ENCODE measurements at places on chromosomes 12 and 14. TPM values are rescaled to one million over a fixed set of nuclear protein-coding genes. Genes with fewer than 3 reads are reported as not detected.

Gene PDE3A
- total RNA-seq: 0.61 TPM

Gene CCDC196
- total RNA-seq: not detected

Gene C14orf180
- not detected for total RNA-seq

Gene GALNT4
- 14.3 TPM for total RNA-seq

DNA sequence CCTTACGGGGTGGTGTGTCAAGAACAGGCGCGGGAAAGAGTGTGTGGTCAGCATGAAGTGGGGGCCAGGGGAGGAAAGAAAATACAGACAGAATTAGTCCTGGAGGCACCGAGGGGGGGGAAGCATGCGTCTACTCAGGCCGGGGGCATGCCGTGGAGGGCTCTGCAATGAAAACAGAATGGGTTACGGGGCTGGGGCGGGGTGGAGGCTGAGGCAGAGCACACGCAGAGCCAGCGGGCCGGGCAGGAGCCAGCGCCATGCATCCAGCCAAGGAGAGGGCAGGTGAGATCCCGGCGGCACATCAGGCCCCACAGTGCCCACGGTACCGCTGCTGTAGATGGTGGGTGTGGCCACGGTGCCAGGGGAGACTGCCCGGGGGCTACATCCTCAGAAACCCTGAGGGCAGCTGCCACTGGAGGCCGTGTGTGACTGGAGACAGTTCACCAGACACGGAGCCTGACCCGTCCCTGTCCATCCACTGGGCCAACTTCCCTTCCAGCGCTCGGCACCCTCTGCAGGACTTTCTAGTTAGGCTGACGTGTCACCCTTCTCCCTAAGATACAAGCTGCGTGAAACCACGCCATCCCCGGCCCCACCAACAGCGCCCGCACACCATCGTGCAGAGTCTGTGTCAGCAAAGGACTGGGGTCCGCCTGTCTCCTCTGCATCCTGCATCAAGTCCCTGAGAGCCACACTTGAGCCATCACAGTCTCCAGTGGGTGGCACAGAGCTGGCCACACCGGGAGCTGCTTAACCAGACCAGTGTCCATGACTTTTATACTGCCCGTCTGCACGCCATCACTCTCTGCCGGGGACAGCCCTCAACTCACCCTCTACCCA lies 87.4 kb downstream of the PIWIL1 start:
- no peak for DNase-seq

DNA sequence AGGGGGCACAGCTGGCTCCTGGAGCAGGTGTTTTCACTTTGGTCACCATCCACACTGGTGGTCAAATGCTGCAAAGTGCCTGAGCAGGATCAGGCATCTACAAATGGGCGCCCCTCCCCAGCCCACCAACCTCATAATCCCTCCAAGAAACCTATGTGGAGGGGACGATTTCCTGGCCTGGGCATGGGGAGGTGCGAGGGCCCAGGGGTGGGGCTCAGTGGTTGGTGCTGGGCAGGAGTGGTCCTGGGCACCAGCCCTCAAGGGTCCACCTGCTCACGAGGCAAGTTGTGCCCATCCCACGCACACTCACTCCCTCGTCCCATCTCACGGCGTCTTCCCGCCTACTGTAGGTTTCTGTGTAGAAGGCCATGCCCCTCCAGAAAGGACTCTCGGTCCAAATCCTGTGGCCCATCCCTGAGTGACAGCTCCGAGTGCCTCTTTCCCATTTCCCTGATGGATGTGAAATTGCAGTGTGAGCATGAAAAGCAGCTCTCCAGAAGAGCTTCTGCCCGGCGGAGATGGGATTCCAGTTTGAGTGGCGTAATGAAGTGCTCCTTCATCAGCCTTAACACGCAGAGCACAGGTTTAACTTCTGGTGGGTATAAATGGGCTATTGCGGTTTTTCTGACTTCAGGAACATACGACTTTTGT lies 36.9 kb downstream of the SLC15A4 start:
- DNase-seq: no peak

DNA sequence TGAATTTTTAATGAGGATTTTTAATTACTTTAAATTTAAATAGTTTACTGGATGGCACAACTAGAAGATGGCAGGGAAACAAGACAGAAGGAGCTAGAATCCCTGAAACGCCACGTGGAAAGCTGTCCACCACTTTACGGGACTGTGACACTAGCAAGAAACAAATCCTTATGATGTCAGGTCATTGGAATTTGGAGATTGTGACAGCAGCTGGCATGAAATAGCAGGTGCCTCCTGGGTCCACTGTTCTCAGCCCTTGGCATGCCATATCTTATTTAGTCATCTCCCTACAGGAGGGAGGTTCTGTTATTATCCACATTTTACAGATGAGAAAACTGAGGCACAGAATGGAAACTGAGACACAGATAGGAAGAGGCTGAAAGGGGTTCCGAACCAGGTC lies 113.8 kb downstream of the BCL11B start:
- DNase-seq: peak; percentile 38

All from A673 (cell line).